Naive thymus-derived CD4-positive, alpha-beta T cell (primary cell): ENCODE measurements at places on chromosomes 13 and 19.

DNA sequence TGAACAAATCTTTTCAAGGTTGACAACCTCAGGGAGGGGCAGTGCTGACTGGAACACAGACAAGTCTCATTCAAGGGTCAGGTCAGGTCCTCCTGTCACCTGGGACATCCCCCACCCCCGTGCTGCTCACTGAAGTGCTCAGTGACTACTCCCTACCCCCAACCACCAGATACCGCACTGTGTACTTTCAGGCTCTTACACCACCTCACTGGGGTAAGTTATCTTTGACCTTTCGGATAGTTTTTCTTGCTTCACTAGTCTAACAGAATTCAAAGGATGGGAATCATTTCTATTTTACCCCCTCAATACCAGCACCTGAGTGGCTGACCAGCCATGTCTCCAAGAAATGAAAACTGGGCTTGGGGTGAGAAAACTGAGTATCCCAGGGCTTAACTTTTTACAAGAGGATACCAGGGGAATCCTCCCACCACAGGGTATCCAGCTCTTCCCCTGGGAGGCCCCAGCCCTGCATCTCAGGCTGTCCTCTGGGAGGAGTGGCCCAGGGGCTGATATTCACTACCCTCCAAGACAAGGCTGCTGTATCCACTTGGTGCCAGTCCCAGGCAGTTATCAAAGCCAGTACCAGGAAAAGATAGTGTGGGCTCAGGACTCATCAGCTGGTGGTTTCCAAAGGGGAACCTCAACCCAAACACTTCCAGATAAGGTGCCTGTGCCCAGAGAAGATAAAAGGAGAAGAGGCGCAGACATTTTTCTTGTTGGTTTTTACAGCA, 2.1 kb downstream of the ZNF563 start:
- DNase-seq, result peak; percentile 11

DNA sequence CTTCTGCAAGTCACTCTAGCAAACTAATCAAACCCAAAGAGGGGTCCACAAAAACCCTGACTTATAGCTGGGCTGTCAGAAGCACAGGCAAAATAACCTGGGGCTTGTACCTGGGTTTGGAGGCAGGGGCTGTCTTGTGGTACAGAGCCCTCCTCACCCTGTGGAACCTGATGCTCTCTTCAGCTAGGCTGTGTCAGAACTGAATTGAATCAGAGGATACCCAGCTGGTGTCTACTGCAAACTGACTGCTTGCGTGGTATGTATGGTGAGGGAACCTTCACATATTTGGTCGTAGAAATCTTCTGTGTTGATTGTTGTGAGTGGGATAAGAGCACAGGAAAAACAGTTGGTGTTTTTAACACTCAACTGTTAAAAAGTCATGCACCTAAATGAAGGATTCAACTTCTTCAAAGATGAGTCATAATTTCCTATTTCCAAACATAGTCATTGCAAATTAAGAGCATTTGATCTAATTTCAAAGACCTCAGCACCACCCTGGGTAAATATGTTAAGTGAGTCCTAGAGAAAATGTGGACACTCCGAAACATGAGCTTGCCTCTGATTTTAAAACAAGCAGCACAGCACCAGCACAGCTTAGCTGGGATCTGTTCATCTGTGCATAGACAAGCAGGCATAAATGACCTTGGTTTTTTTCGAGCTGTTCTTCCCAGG, 840.2 kb downstream of the UQCRFS1 start:
- DNase-seq, result no peak

GRCh38 chr13:93225610-93226009, 997 bp upstream of the GPC6 start:
- no peak for DNase-seq

DNA sequence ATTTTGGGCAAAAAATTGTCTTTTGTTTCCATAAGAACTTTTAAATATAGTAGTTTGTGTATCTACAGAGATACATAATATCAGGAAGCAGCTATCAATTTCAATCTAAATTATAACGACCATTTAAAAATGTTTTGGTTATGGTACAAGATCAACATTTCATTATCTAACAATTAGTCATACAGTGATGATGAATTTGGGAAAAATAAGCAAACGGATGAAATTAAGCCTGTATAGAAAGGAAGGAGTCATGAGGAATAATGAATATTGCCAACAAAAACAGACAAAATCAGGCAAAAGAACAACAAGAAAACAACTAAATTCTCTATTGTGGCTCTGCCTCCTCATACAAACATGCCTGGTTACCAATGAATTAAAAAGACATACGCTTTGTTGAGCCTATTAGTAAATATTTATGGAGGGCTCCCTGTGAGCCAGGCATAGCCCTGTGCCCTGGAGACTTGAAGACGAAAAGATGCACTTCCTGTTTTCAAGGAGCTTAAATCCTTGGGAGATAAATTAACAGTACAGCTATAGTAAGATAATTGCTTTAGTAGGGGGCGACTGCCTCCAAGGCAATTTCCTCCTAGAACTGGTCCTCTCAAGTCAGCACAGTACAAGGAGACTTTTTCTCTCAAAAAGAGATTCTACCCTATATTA, 73.0 kb downstream of the NALCN start:
- no peak for DNase-seq

- DNase-seq, result no peak
Measured at GRCh38 chr19:56271151-56271550, 1.4 kb upstream of the EDDM13 start.

GRCh38 chr19:51294211-51294976, 17.1 kb upstream of the IGLON5 start:
- DNase-seq, result no peak

DNA sequence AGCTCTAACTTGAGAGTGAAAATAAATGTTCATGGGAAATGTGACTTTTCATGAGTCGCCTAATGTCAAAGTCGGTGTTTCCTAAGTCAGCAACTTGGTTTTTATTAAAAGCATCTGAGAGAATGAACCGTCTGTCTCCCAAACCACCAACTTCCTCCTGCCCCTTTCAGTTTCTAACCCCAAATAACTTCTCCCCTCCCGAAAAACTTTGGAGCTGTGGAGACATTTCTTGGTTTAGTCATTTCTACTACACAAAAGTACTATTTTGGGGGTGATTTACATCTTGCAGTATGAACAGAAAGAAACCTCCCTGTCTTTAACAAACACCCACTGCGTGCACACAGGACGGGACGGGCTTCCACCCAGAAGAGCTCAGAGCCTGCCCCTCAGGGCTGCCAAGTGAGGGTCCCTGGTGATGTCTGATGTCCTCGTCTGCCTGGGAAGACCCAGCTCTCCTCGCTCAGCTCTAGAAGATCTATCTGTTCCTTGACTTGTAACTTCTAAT, 65.0 kb downstream of the RASA3 start:
- DNase-seq, result peak; percentile 61

- DNase-seq, result no peak
Measured at GRCh38 chr19:34733266-34733745, 737 bp upstream of the ZNF181 start.

- no peak for DNase-seq
Measured at GRCh38 chr19:8567522-8568172, 9.6 kb downstream of the MYO1F start.

DNA sequence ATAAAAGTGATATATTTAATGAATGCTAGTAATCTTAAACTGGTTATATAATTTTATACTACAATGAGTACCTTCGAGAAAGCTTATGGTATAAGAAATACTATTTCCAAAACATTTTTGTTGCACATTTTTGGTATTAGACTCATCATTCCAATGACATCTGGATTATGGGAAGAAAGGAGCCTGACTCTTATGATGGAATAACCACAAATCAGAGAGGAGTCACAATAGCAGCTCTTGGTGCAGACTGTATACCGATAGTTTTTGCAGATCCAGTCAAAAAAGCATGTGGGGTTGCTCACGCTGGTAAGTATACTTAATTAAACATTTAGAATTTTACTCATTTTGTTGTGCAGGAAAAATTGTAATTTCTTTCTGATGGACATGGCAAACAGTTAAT, 3.9 kb downstream of the LACC1 start:
- no peak for DNase-seq
